Glutamatergic neuron (in vitro differentiated cells): ENCODE measurements at places on chromosomes 4 and X. TPM values are rescaled to one million over a fixed set of nuclear protein-coding genes. Genes with fewer than 3 reads are reported as not detected.

- no peak for DNase-seq
Observed at GRCh38 chr4:127985989-127986388, 20.8 kb downstream of the ABHD18 start.

GRCh38 chrX:38610849-38611248, 49.5 kb downstream of the TSPAN7 start:
- no peak for DNase-seq

GRCh38 chr4:20418861-20419451, 167.3 kb downstream of the SLIT2 start:
- DNase-seq = no peak

- no peak for DNase-seq
Observed at GRCh38 chr4:102862747-102863146, 6.0 kb upstream of the CISD2 start.

DNA sequence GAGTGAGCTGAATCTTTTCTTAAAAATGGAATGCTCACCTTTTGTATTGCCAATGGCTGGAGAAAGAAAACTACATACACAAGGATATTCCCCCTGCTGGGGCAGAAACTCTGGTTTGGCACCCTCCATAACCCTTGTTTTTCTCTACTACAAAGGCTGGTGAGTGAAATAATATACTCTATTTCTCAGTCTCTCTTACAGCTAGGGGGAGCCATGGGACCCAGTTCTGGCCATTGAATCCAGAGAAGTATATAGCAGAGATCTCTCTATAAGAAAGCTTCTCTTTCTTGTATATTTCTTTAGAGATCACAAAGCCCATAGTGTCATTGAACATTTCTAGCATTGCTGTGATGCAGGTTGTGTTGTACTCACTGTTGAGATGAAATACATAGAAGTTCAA, 49.8 kb downstream of the SMPX start:
- no peak for DNase-seq

DNA sequence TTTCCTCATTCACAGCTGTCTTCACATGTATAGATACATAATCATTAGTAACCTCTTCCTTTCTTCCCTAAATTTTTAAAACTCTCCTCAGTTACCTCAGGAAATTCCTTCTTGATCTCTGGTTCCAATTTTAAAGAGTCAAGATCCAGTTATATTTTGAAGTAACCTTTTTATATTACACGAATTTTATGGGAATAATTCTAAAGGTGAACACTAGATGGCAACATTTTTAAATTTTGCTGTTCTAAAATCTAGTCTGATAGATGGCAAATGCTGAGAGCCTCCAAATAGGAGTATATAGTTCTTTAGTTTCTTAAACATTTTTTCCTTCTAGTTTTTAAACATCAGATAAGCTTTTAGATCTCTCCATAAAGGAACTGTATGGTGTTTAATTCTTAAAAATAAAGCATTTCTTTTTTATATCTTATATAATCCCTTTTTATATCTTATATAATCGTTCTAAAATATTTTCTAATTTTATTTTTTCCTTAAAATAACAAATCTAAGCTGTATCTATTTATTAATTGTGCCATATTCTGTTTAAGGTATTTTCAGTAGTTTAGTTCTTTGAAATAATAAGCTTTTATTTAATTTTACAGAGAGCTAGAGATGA, 37.9 kb upstream of the PAPSS1 start:
- no peak for DNase-seq

DNA sequence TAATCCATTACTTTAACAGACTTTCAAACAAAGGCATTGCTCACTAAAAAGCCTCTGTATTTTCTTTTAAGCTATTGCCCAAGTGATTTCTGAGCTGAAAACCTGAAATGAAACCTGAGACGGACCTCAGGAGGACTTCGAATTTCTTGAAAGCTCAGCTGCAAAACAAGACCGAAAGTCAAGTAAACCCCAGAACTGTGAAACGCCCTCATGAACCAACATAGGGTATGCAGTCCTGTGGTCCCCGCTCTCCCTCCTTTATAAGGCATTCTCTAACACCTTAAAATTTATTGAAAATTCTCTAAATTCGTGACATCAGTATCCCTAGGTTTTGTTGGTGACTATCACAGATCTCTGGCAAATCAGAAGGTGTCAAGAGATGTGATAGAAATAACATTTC, 91.8 kb downstream of the SHISA3 start:
- no peak for DNase-seq

GRCh38 chrX:139078761-139079280, 367.3 kb upstream of the FGF13 start:
- no peak for DNase-seq

The SPON2 gene
- 769 TPM for total RNA-seq

DNA sequence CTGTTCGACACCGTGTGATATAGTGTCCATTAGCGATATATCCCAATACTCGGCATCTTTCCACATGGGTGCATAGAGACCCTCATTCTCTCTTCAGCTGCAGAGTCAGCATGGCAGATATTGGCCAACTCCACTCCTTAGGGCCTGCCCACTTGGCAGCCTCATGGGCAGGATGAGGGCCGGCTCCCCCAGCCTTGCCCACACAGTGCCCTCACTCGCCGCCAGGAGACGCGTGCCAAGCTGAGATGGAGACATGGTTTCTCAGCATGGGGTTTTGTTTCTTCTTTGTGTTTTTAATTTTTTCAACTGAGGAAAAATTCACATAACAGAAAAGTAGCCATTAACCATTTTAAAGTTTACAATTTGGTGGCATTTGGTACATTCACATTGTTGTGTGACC, 5.3 kb upstream of the PLXNA3 start:
- DNase-seq = no peak

The TSPAN7 gene
- 54.0 TPM for total RNA-seq

GRCh38 chr4:172887959-172888358, 280.7 kb upstream of the GALNT7 start:
- no peak for DNase-seq

- DNase-seq = no peak
Observed at GRCh38 chr4:14064984-14065383, 437.5 kb upstream of the BOD1L1 start.

The IL21 gene
- total RNA-seq = not detected

GRCh38 chr4:124874172-124874450, 161.6 kb upstream of the ANKRD50 start:
- DNase-seq = no peak

GRCh38 chr4:74308215-74308614, at the start of gene EPGN:
Gene EPGN (plus strand): TSS chr4:74308470. CDS start chr4:74308534, 64 bp downstream.
- DNase-seq = no peak

DNA sequence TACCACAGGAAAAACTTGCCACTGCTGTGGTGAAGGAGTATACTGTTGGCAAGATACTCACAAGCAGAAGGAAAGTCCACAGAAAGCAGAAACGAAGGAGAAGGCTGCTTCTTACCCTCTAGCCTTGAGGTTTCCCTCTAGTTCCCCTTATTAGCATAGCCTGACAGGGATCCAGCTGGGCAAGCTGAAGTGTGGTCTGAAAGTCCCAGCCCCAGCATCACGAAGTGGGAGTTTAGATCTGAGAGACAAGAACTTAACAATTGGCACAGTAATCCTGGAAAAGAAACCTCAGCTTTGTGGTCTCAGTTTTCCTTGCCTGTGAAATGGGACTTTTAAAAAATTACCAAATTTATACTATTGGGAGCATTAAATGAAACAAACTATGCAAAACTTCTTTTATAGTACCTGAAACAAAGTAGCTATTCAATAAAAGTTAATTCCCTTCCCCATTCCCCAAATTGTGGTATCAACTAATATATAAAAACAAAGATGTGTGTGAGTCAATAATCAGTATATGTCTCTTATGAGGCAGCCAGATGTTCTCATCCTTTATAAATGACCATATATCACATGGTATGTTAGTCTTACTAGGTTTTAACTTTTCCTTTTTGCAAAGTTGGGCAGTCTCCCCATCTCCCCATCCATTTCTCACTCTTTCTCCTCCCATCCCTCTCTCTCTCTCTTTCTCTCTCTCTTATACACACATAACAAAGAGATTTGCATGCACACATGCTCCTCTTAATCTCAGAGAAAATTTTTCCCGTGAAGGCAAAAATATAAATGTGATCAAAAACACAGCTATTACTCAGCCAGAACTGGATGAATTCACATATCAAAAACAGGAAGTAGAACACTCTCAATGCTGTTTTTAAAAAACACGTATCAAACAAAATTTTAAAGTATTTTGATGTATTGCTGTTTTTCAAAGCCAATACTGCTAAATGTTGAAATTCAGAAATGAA, 57.8 kb downstream of the SCFD2 start:
- DNase-seq = no peak

DNA sequence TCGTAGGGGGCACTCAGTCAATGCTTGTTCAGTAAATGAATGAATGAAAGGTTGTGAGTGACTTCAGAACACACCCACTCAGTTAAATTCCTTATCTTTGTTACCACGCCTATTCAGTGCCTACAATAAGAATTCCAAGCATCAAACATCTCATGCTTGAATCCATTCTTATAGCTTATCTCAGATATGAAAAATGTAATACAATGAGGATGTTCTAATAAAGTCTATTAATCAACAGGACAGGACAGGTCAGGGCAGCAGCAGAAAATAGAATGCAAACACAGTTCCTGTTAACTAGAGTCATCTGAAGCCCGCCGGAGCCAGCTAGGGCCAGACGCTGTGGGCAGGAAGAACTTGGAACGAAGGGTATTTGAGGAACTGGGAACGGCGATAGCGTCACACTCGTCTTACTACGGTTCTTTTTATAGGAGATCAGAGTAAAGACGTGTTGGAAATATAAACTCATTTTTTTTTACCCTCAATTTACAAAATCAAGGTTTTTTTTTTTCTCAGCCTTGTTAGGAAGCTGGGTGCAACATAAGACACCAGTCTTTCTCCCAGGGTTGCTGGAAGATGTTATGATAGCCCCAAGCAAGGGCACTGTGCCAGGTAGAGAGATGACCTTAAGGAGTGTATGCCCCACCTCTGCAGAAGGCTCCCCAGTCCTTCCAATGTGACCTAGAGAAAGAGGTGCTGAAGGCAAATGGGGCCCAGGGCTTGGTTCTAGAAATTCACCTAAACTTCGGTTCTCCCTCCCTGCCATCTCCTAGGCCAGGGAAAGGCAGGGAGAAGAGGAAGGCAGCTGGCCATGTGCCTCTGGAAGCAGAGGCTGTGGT, 48.3 kb downstream of the SEL1L3 start:
- no peak for DNase-seq

GRCh38 chr4:123325241-123325681, 71.3 kb upstream of the SPRY1 start:
- no peak for DNase-seq

DNA sequence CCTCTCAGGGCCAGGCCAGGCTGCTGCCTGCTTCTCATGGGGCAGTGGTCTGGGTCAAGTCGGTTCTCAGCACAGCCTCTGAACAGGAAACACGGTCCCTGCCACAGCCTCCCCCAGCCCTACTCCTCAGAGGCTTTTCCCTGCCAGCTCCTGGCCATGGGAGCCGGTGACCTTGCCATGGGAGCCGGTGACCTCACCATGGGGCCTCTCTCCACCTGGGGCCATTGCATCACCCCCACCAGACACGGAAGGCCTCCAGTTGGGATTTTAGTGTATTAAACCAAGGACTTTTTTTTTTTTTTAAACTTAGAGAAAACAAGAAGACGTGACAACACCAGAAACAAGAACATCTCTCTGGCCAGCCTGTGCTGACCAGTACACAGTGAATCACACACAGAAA, 25.6 kb downstream of the ETDB start:
- DNase-seq = no peak

GRCh38 chrX:2913118-2913517, 16.0 kb downstream of the ARSD start:
- DNase-seq = no peak

- no peak for DNase-seq
Observed at GRCh38 chr4:71680706-71681105, 103.2 kb downstream of the GC start.

- no peak for DNase-seq
Observed at GRCh38 chrX:137567682-137568232, 1.8 kb downstream of the ZIC3 start.

DNA sequence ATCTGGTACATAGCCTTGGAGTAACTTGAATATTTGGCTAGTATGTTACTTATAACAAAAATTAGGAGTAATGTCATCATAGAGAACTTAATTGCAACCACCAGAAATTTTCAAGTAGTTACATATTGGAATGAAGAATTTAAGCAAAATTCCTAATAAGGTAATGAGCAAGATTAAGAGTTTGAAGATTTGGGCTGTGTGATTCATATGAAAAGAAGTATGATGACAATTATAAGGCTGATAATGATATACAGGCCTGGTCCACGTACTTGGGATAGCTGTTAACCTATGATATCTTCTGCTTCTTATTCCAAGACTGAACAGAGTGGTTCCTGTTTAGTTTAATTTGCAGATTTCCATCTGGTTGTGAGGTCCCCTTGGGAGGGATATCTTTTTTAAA, 463.9 kb downstream of the RAPGEF2 start:
- no peak for DNase-seq

- no peak for DNase-seq
Observed at GRCh38 chr4:36332782-36333131, 51.3 kb downstream of the DTHD1 start.

- no peak for DNase-seq
Observed at GRCh38 chr4:55979562-55979961, 30.8 kb downstream of the CEP135 start.

The ARSJ gene
- total RNA-seq = 0.17 TPM

DNA sequence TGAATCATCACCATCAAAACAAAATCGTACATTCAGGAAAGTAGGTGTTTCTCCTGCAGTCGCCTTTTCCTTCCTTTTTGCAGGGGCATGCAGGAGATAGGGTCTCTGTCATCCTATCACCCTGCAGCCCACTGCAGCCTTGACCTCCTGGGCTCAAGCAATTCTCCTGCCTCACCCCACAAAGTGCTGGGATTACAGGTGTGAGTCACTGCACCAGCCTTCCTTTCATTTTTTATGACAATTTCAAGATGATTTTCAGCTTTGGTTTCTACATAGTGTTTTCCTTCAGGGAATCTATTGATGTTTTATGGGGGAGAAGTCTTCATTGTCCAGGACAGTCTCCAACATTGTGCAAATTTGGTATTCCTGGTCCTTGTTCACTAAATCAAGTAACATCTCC, 71.7 kb downstream of the USP38 start:
- no peak for DNase-seq

The ZCCHC4 gene
- total RNA-seq = 7.4 TPM

The BRS3 gene
- not detected for total RNA-seq

- peak; percentile 52 for DNase-seq
Observed at GRCh38 chr4:15396157-15396800, 31.6 kb upstream of the C1QTNF7 start.

DNA sequence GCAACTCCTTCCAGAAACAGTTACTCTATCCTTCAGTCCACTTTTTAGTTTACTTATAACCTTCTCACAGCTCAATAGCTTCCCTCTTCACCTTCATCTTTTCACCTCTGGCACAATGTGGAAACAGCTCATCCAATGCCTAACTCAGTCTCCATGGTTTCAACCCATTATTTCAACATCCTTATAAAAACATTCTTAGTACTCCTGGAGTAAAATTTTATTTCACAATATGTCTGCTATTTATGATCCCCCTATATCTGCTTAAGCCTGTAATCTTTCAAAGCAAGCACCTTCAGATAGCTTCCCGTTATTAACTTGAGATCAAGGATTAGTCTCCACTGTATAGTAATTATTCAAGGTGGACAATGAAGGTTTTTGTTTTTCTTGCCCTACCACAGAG, 156.3 kb downstream of the GASK1B start:
- DNase-seq = no peak
